ENCODE measurements at places on chromosomes 7 and 10.

DNA sequence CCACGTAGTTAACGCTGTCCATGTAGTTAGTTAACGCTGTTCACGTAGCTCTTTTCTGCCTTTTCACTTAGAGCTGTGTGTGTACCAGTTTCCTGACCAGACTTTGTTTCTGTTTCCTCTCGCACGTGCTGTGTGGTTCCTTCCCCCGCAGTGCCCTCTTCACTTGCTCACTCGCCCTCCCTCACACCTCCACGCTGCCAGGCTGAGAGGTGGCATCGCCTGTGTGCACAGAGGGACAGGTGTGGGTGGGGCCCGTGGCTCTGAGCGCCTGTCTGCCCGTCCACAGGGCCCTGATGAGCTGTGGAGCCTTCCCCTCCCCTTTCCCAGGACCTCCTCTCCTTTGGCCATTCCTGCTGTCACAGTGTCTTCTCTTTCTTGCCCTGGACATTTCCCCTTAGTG, 30.6 kb downstream of the WDR37 start:
- no peak for DNase-seq

DNA sequence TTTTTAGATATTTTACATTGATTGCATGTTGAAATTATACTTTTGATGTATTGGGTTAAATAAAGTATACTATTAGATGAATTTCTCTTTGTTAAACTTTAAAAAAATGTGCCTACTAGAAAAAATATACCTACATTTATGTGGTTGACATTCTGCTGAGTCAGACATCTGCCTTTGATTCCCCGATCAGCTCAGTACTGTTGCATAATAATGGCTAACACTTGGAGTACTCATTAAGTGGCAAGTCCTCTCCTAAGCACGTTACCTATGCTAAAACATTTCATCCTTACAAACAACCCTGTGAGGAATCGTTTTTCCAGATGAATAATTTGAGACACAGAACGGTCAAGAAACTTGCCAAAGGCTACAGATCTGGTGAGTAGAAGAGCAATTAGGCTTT, 14.0 kb upstream of the SEM1 start:
- no peak for DNase-seq

DNA sequence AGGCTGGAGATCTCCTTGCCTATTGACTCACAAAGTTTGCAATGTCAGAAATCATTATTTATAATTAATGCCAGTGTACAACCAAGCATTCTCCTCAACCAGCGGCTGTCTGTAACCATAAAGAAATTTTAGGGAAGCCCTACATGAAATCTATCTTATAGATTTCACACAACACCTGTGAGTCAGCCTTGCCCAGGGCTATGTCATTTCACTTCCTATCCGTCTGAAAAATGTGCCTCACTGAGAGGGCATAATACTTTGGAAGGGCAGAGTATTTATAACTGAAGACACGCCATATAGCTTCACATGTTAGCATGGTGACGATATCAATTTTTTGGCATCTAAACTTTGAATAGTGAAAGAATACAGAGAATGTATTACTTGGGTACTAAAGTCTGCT, 296.6 kb upstream of the ETV1 start:
- no peak for DNase-seq

GRCh38 chr7:148791546-148791945, 92.5 kb downstream of the EZH2 start:
- no peak for DNase-seq

GRCh38 chr7:104096683-104097082, 107.2 kb upstream of the RELN start:
- no peak for DNase-seq

- DNase-seq = no peak
Measured at GRCh38 chr10:64873959-64874358, 1352.8 kb downstream of the REEP3 start.

DNA sequence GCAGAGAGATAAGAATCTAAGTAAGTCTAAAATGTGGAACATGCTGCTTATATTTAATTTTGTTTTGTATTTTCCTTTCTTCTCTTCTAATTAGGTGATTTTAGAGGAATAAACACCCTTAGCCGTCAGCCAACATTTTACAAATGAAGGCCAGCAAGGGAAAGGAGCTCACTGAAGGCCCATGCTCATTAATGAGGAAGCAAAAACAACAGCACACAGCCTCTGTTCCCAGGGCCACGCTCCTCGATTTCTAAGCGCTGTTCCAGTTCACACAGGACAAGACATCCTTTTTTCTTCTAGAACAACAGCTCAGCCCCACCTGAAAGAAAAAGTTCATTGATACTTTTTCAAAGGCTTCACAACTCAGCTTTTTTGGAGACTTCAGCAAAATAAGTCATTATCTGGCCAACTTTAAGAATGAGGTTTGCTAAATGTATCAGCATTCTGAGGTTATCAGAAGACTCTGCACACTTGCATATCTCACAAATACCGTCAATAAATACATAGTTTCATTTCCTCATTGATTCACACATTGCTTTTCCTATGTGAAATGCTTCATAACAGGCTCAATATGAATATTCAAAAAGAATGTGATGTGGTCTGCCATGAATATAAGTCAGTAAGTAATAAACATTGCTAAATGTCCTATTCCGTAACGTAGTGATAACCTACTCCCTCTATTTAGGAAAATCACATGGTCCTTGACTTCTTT, 34.8 kb upstream of the SFMBT2 start:
- DNase-seq = no peak

GRCh38 chr10:99431190-99431760, 851 bp upstream of the GOT1 start:
- no peak for DNase-seq

- DNase-seq = no peak
Measured at GRCh38 chr7:126368-126767, 66.0 kb upstream of the FAM20C start.

DNA sequence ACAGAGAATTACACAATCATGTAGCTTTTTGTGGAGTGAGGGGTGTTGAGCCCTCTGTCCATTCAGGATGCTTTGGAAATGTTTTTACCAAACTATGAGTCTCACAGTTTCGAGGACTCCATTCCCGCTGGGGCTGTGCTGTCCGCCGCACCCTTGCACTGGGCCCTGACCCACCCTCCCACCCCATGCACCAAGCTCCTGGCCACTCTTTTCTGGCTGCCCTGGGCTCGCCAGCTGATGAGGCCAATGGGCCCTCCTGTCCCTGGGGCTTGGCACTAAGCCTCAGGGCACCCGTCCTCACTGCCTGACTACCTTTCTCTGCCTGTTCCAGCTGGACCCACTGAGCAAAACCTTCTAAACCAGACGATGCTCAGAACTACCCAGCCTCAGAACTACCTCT, 332.1 kb downstream of the PTPRN2 start:
- DNase-seq = no peak

GRCh38 chr7:138853448-138853847, 55.5 kb upstream of the ATP6V0A4 start:
- DNase-seq = no peak

- no peak for DNase-seq
Measured at GRCh38 chr10:25666276-25666675, 267.8 kb upstream of the MYO3A start.

GRCh38 chr7:7848246-7848645, 120.3 kb upstream of the GLCCI1 start:
- no peak for DNase-seq

GRCh38 chr10:75924309-75924902, 493.0 kb downstream of the LRMDA start:
- no peak for DNase-seq

DNA sequence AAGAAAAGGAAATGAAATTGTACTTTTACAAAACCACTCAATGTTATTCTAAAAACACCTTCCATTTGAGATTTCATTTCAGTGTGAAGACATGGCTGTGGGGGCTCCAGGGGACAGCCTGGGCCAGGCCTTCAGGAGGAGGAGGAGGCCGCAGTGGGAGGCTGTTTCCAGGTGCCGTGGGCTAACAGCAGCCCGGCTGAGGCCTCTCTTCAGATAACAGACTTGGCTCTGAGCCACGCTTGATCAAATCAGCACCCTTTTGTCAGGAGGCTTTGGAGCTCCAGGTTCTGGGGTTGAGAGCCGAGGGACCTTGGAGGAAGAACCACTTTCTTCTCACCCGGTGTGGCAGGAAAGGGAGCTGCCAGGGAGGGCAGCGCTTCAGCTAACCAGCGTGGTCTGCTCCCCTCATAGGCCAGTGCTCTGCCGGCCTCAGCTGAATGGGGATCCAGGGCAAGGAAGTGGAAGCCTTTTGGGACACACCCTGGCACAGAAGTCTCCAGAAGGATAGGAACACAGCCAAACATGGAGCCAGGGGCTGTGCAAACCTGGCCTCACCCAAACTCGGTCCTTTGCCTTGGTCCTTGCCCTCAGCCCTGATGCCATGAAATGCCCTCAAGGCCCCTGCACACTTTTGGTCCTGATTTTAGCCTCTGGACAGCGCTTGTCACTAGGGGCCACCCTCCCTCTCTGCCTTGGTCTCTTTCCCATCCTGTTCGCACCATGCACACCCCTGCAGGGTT, 23.5 kb upstream of the CHST15 start:
- no peak for DNase-seq

DNA sequence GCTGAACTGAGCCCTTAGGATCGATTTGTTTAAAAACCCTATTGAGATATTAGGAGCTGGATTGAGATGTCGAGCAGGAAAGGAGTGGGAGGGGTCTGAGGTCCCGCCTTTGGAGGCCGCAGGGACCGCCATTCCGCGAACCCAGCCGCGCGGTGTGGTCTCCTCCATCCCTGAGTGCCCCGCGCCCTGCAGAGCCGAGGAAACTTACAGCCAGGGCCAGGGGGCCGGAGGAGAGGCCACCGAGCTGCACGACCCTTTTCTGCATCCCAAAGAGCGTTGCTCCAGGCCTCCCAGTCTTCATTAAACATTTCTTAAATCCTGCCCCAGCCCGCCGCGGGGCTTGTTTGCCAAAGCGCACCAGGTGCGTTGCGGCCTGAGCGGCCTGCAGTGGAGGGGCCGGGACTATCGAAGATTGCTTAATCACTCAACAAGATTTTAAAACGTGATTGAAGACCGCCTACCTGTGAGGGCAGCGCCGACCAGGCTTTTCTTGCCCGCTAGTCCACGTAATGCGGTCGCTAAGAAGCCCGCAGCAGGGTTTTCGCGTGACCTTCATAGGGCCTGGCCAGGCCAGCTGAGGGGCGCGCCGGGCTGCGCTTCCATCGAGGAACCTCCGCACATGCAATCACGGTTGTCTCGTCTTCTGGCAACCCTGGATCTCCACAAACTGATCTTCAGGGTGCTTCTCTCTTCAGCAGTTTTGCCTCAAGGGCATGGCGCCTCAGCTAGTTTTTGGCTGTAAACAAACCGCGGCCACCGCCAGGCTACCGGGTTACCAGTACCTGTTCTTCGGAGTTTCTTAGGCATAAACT, 2.0 kb upstream of the CTBP2 start:
- no peak for DNase-seq

- DNase-seq = no peak
Measured at GRCh38 chr10:13705526-13706174, 118.9 kb downstream of the PRPF18 start.

GRCh38 chr7:113582471-113582870, 336.3 kb downstream of the PPP1R3A start:
- no peak for DNase-seq

DNA sequence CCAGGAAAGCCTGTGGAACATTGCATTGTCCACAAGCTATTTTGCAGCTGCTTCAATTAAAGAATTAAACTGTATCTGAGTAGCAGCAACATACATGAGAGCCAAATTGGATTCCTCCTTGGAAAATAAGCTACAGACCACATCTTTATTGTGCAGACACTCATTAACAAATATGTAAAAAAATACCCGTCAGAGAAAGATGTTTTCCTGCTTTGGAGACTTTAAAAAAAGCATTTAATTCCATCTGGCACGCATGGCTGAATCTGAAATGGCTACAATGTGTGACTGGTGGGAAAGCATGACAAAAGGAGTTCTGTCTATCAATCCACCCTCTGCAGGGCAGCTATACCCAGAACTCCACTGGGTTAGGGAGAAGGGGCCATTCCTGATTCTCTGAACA, 73.1 kb upstream of the HPS1 start:
- no peak for DNase-seq

GRCh38 chr7:103914147-103914899, 75.1 kb downstream of the RELN start:
- DNase-seq = no peak

All from activated CD4-positive, CD25-positive, alpha-beta regulatory T cell (primary cell).